Tongue (tissue), 3 donors: ENCODE measurements at places on chromosomes 5 and 9. TPM values are rescaled to one million over a fixed set of nuclear protein-coding genes. Genes with fewer than 3 reads are reported as not detected.

GRCh38 chr9:36559036-36559695 lies 13.5 kb upstream of the MELK start:
- no peak for DNase-seq

DNA sequence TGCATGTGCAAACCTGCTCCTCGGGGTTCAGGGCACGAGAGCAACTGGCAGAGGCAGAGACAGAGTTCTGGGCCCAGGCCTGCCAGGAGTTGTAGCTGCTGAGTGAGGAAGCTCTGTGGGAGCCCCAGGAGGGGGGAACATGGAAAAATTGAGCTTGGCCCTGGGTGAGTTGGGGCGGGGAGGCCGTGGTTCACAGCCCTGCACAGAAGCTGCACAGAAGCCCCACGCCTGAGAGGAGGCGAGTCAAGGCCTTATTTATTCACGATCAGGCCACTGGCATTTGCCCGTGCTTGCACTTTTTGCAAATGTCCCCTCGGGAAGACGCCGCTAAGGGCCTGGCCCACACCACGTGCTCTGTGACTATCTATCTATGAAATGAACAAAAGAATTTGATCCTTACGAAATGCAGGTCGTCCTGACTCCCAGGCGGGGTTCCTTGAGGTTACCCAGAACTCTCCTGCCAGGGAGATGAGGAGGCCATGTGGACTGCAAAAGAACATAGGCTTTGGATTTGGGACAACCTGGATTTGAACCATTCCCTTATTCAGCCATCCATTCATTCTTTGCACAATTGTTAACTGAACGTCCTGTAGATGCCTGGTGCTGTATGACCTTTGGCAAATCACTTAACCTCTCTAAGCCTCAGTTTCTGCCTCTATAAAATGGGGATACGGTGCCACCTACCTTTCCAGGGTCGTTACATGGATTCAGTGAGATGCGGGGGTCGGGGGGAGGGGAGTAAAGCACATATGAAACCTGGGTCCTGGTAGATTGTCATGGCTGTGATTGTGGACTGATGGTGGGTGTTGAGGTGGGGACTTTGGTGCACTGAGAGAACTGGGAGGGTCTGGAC lies 17.9 kb downstream of the COL27A1 start:
- DNase-seq, result peak; percentile 77

- DNase-seq, result peak; percentile 88
These were observed 146.6 kb downstream of the SEC61B start for GRCh38 chr9:99368341-99369326.

- peak; percentile 77 for DNase-seq
These were observed 58.0 kb downstream of the RAD23B start for GRCh38 chr9:107340920-107341632.

GRCh38 chr5:72057816-72058215 lies 49.5 kb upstream of the MAP1B start:
- DNase-seq, result no peak

DNA sequence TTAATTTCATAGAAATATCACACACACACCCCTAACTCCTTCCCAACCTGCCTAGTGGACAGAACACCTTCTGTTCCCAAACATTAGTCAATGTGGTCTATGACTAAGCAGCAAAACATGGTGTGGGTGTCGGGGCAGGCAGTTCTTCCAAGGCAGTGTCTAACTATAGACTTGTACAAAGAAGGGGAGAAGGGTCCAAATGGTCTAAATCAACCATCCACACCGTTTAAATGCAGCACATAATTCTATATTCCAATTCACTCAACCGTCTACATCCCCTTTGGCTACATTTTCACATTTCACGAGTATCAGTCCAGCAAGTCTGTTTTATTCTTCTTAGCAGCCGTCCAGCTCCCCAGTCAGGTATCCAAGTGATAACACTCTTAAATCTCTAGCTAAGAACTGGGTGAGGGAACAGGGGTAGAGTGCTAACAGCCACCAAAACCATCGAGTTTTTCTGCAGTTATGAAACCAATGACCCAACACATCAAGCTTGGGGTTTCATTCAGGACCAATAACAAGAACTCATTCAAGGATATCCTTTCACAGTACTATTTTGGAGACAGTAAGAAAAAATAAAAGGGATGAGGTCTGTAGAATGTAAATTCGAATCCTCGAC lies 3.3 kb downstream of the ZNF608 start:
- peak; percentile 59 for DNase-seq

DNA sequence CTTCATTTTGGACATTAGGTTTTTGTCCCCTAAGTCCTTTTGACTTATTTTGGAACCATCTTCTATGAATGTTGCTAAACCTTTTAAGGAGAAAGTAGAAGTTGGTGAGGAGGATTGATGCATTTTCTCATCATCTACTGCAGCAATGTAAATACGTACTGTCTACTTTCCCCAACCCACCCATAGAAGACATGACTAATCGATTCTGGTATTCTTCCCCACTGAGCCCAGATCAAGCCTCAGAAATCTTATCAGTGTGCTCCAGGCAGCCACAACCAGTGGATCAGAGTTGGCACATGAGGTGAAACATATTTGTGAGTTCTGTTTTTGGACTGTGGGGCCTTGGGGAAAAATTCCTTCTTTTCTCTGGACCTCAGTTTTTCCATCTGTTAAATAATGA lies 57.7 kb downstream of the FGF18 start:
- DNase-seq, result no peak

GRCh38 chr5:96348536-96348935 lies 84.5 kb downstream of the PCSK1 start:
- no peak for DNase-seq

DNA sequence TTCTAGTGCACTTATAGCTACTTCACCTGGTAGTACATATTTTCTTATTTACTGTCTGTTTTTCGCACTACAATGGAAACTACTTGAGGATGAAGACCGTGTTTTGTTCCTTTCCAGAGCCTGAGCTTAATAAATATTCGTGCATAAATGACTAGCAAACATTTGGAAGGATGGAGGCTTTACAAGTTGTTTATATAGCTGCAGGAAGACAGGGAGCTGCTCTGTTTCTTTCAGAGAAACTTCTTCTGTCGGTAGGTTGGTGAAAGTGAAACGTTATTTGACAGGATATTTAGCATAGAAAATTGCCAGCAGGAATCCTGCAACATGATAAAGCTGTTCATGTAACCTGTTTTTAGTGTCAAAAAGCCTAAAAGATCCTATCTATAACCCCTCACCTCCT lies 210.6 kb downstream of the PCSK5 start:
- no peak for DNase-seq

GRCh38 chr5:166602271-166602670 lies 1689.2 kb upstream of the WWC1 start:
- DNase-seq, result no peak

DNA sequence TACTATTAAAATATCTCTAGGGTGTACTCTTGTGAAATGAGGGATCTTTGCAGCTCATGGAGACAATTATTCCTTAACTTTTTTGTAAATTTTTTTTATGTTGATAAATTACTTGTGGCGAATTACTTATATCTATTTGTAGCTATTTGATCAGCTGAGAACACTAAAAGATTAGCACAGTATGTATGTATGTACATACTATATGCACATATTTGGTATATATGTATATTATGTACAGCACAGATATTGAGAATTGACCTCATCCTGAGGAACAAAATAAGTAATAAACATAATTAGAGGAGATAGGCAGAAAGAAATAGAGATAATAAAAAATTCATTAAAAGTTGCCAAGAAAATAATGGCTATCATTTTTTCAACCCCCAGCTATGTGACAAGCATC lies 11.8 kb downstream of the CDKN2A start:
- no peak for DNase-seq

DNA sequence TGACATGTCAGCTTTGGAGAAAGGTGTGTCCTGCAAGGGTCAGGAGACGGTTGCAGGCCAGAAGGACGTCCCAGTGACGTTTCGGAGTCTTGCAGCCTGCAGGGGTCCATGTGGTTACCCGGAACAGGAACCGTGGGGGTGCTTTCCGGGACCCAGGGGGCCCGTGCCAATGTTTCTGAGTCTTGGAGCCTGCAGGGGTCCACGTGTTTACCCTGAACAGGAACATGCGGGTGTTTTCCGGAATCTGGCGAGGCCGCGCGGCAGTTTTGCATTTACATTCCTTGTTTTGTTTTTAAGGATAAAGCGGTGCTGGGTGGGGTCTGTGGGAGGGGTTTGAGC lies 30.6 kb downstream of the NKD2 start:
- DNase-seq, result no peak

Gene NXNL2
- total RNA-seq, result 0.72 TPM

Gene PPP2R2B
- total RNA-seq, result 5.1 TPM
